ENCODE measurements at places on chromosomes 11 and 22.

DNA sequence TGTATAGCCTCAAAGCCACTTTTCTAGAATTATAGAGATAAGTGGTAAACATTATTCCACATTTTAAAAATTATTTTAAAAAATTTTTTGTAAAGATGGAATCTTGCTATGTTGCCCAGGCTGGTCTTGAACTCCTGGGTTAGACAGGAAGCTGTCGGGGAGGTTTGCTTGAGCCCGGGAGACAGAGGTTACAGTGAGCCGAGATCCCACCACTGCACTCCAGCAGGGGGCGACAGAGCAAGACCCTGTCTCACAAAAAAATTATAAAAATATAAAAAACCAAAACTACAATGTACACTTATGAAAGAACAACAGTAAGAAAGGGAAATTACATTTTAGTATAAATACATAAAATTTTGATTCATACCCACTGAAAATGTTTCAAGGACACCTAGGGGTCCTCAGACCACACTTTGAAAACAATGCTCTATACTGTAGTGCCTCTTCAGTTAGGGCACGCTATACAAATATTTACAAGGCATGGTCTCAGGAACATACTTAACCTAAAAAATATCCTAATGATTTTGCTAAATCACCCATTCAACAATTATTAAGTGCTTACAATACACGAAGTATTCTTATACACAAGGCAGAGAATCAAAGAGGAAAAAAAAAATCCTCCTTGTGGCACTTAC, 111.2 kb downstream of the MRTFA start:
- DNase-seq = peak; percentile 79

GRCh38 chr22:40694411-40694810, 15.1 kb downstream of the MCHR1 start:
- DNase-seq = no peak

- DNase-seq = no peak
These were observed 343.5 kb upstream of the B3GAT1 start for GRCh38 chr11:134755535-134755934.

DNA sequence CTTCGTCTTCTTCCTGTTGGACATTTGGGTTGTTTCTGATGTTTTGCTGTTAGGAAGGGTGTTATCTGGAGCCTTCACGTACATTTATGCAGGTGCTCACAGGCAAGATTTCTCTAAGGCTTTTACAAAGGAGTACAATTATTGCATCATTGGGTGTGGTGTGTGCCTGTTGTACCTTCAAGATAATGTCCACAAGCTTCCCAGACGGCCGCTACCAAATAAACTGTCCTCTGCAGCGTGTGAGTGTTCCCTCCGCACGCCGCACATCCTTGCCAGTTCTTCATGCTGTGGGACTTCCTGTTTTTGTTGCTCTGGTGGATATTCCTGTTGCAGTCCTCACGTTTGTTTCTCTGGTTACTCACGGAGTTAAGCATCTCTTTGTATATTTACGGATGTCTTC, 133.3 kb downstream of the TBC1D22A start:
- DNase-seq = peak; percentile 58

DNA sequence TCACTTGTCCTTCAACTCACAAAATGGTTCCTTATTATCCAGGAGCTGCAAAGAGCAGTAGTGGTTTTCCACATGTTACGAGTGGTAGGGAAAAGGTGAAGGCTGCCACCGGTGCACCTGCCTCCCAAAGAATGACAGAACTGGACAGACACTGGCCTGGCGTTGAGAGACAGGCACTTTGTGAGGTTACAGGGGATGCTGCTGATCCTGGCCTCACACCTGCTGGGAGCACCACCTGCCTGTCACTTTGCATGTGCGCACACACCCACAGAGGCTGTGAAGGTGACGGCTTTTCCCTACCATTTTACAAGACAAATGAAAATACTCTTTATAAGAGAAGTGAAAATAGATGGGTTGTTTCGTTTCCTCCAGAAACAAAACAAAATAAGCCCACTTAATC, 175.3 kb upstream of the B3GAT1 start:
- no peak for DNase-seq

- no peak for DNase-seq
These were observed 312.2 kb upstream of the C11orf87 start for GRCh38 chr11:109109571-109110315.
